Inflammatory macrophage (primary cell): ENCODE measurements at places on chromosomes 7 and 10.

GRCh38 chr7:73612598-73613269 is 11.6 kb downstream of the MLXIPL start:
- DNase-seq, result peak; percentile 28

DNA sequence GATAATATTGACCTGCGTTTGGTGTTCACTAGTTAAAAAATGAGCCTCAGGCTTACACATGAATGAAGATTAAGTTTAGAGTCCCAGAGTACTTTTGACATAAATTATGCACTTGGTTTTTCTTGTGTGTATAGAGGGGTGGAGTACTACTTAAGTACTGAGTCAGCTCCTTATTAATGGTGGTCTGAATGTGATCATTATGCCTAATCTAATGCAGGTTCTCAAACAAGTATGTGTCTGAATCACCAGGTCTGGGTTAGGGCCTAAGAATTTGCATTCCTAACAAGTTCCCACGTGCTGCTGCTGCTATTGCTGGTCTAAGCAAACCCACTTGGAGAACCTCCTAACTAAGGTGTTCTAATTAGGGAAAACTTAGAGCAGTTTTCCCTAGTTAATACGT is 30.7 kb upstream of the STOX1 start:
- no peak for DNase-seq

DNA sequence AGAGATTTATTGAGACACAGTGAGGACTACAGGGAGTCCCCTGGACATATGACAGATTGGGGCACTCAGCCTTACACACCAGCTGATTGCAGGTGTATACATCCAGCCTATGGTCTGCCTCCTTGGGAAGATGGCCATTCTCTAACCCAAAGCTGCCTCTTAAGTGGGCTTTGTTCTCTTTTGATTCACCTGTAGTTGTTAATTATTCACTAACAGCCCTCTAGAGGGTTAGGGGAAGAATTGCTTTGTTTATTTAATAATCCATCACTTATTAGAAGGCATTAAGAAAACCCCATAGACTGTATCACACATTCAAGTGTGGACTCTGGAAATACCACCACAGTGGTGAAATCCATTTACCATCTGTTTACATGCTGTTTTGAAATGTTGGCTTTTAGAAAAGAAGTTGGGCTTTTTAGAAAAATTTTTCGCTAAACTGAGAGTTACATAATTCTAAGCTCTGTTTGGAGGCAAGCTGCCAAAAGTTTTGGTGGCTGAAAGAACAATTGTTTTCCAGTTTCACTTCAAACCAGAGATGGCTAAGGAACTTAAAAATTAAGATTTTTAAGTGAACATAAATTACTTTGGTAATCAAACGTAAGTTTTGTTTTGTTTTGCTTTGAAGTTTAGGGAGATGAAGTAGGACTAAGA is 379.1 kb downstream of the ADRA2A start:
- DNase-seq, result no peak

- no peak for DNase-seq
Measured at GRCh38 chr7:43569424-43569823, 13.5 kb upstream of the STK17A start.

- no peak for DNase-seq
Measured at GRCh38 chr7:78329001-78329655, 530.6 kb downstream of the PHTF2 start.

DNA sequence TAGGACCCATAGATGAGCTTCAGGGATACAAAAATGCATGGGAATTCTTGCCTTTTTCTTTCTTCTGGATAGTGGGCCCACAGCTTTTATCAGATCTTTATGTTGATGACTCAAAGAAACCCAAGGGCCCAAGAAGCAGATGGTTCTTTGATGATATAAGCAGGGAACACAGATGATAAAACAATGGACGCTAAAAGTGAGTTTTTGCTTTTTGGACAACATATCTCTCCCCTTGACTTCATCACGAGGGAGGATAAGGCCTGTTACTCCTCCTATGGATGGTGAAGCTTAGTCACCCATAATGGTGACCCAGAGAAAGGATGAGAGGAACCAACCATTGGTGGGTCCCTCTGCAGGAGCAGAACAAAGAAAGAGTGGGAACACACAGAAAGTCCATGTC is 6.5 kb upstream of the OGA start:
- DNase-seq, result no peak
